Activated T-cell treated with anti-CD3 and anti-CD28 coated beads, Interleukin-2, amount 50 U/mL, for 4 hours (primary cell): ENCODE measurements at places on chromosomes 3 and 15.

DNA sequence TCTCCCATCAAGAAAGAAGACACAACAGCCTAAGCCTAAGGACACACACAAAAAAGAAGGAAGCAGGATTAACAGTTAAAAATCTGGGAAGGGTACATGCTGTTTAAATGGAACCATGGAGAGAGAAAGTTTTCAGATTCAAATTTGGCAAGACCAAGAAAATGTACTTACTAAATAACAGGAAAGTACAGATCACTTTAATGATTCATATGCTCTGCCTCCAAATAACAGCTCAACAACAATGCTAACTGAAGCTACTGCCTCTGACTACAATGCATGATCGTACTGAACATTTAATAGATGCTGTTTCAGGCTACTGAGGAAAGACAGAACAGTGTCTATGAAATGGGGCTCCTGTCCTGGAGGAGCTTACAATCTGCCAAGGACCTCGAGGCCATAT is 8.4 kb upstream of the NMB start:
- DNase-seq, result no peak

DNA sequence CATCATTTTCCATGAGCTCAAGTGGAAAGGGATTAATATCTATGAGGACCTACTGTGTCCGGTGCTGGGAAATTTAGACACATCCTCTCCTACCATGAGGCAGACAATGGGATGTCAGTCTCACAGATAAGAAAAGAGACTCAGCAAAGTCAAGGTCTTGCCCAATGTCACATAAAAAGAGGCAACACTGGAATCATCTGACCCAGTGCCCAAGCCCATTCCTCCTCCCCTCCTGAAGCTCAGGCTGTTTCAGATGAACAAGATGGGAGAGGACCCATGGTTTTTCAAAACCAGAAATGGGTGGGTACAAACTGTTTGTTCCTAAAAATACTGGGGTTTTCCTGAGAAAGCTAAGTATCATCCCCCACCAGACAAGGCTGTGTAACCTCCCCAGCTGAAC is 22.2 kb downstream of the POC1A start:
- no peak for DNase-seq

DNA sequence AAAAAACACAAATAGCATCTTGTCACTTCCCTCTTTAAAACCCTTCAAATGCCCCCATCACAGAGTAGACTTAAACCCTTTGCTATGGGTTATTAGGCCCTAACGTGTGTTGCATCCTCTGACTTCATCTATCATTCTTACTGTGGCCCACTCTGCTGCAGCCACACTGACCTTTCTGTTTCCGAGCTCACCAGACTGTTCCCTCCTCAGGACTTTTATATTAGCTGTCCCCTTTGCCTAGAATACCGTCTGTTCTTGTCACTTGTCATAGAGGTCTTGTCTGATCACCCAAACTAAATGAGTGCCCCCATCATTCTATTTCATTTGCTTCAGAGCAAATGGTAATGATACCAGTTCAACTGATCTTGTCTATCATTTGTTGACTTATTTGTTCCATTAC is 877 bp upstream of the FEM1B start:
- DNase-seq, result no peak

DNA sequence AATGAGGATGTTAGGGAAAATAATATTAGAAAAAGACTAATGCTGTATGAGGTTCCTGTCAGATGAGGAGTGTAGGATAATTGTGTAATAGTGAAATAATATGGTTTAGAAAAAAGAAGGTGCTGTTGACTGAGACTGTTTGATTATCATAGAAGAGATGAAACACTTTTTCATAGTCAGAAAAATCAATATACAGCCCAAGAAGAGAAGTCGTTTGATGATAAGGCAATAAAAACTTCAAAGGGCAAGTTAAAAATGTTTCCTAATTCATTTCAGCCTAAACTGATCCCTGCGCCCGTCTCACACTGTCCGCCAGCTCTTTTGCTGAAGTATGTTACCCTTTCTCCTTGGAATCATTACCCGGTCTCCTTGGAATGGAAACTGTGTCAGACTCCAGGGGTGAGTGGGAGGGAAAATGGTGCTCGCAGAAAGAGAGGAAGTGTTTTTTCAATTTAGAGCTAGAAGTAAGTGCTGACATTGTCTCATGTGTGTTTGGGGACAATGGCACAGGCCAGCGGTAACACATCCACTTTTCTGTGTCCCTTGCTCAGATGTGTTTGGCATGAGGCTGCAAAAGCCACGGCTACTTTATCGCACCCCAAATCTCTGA is 23.6 kb downstream of the DUT start:
- no peak for DNase-seq

DNA sequence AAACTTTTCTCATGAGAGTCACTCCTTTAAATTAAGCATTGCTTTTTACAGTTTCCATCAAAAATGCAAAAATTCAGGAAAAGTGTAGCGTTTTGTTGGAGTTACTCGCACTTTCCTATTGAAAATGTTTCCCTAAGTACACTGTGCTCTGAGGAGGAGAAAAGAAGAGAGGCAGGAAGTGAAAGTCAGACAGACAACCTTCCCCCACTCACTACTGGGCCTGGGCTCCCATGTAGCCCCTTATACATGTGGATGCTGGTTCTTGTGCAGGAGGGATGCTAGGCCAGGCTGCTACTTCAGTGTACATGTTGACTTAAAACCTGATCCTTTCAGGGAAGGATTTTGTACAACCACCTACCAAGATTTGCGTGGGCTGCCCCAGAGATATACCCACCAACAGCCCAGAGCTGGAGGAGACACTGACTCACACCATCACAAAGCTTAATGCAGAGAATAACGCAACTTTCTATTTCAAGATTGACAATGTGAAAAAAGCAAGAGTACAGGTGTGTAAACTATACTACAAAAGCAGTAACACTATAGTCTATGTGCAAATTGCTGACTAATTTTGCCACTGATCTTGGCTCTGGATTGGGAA is 15.1 kb downstream of the KNG1 start:
- DNase-seq, result no peak

DNA sequence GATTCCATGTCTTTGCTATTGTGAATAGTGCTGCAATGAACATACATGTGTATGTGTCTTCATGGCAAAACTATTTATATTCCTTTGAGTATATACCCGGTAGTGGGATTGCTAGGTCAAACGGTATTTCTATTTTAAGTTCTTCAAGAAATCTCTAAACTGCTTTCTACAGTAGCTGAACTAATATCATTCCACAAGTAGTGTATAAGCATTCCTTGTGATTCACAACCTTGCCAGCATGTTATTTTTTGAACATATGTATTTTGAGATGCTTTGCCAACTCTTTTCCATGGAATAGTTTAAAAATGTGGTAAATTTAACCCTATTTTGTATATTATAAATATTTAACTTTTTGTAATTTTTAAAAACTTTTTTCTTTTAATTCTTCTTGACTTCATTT is 592.7 kb upstream of the NAALADL2 start:
- DNase-seq, result no peak

GRCh38 chr3:172148241-172148640 is 108.9 kb downstream of the FNDC3B start:
- no peak for DNase-seq

DNA sequence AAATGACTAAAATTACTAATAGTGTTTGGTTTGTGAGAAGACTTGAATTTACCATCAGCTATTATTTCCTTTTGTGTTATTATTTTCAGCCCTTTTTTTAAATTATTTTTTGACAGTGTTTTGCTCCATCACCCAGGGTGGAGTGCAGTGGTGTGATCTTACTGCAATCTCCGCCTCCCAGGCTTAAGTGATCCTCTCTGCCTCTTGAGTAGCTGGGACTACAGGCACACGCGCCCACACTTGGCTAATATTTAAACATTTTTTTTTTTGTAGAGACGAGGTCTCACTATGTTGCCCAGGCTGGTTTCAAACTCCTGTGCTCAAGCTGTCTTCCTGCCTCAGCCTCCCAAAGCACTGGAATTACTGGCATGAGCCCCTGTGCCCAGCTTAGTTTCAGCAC is 31.7 kb upstream of the UTS2B start:
- no peak for DNase-seq

GRCh38 chr3:146577662-146578061 is 27.5 kb downstream of the PLSCR5 start:
- peak; percentile 7 for DNase-seq

- no peak for DNase-seq
Measured at GRCh38 chr3:148759430-148759829, 61.7 kb downstream of the AGTR1 start.

GRCh38 chr3:198046120-198046857 is 86.3 kb downstream of the LMLN start:
- no peak for DNase-seq

- DNase-seq, result no peak
Measured at GRCh38 chr15:36940636-36941260, 159.6 kb downstream of the MEIS2 start.

DNA sequence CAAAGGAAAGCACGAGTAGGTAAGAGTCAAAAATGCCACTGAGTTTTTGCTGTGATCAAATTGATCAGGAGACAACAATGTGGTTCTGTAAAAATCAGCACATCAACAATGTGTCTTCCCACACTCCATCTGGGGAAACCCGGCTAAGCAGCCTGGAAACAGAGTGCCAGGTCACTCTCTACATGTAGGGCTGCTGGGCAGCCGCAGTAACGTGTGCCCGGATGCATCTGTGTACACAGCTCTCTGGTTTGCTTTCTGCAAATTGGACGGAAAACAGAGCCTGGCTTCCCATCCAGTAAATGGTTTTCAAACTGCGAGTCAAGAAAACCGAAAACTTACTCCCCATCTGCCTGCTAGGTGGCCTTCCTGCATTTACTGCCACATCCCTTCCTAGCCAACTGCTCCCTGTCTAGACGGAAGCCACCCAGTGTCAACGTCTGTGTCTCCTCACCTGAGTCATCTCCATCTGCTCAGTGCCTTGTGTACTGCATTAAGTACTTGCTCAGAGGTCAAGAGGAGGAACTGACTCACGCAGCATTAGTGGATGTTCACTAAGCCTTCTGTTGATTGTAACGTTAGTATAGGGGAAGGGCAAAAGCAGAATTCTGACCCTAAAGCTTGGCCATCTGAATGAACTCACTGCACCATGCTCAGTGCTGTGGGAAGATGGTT is 124.1 kb downstream of the TJP1 start:
- DNase-seq, result no peak

DNA sequence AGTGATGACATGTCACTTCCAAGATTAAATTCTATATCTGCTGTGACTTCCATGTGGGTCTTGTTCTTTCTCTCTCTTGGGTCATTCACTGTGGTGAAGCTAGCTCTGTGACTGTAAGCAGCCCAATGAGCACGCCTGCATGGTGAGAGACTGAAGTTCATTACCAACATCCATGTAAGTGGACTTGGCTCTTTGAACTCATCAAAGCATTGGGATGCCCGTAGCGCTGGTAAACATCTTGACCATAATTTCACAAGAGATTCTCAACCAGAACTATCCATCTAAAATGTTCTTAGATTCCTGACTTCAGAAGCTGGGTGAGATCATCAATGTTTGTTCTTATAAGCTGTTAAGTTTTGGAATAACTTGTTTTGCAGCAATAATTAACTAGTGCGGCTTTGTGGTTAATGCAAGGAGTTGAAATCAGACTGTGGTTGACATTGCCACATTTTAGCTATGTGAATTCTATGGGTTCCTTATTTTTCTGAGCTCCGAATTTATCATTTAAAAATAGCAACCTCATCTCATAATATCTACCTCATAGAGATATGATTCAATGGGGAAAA is 31.6 kb upstream of the LRRC3B start:
- DNase-seq, result no peak

- no peak for DNase-seq
Measured at GRCh38 chr3:12681089-12681942, 17.4 kb upstream of the RAF1 start.

- no peak for DNase-seq
Measured at GRCh38 chr3:15405448-15406050, 21.8 kb downstream of the METTL6 start.

DNA sequence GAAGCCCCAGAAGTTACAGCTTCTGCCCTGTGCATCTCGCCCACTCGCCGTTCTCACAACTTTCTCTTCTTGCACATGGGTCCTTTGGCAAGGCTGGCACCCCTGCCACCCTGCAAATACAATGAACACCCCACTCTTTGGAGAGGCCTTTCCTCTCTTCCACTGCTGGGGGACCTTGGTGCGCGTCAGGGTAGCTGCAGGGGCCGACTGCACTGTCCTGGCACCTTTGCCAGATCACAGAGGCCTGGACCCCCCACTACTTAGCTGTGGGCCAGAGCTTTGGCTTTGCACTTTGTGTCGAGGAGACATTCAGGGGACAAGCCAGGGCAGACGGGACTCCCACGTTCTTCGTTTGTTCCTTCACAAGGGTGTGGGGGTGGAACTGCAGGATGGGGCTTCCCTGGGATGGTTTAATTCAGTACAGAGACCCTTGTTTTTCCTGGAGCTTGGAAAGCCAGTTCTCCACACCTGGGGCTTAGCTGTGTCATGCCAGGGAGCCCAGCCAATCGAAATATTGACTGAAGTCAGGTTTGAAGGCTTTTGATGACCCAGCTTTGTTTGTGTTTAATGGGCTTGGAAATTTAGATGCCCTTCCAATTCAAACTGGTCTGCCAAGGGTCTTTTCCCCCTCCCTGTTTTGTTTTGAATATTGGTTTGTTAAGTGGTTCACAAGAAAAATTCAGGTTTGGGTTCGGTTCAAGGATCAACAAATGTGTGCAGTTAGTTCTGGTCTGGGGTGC is 256.1 kb upstream of the TLE3 start:
- no peak for DNase-seq

GRCh38 chr3:61966200-61966599 is 404.8 kb downstream of the PTPRG start:
- DNase-seq, result no peak

GRCh38 chr3:150396491-150396890 is 11.6 kb upstream of the TSC22D2 start:
- DNase-seq, result no peak

DNA sequence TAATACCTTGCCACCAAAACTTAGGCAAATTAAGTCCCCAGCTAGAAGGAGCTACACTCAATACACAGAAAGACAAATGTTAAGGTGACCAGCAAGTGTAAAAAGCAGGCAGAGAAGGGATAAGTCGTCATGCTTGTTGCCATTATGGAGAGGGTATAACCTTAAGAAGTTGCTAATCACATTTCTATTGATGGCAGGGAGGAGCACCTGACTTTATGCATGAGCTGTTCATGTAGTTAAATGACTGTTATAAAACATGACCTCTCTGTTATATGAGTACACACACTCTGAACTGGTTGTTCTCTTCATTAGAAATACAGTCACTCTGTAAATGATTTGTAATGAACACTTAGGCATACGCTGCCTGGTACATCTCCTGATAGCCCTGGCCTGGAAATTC is 6.6 kb upstream of the CCNL1 start:
- DNase-seq, result no peak

GRCh38 chr3:151156618-151157216 is 46.3 kb downstream of the GPR171 start:
- no peak for DNase-seq

DNA sequence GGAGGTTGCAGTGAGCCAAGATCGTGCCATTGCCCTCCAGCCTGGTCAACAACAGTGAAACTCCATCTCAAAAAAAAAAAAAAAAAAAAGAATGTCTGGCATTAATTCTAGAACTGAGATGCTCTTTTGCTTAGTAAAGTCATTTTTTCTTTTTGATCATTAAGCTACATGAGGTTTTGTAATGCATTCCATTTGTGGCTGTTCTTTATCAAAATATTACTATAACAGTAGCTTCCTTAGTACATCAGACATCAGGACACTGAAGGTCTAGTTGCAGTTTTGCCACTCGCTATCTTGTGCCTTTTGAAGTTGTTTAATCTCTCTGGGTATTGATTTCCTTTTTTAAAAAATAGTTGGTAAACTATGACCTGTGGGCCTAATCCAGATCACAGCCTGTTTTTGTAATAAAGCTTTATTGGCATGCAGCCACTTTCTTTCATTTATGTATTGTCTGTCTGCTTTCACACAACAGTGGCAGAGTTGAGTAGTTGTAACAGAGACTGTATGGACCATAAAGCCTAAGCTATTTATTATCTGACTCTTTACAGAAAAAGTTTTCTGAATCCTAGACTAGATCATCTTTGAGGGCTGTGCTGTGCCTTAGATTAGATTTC is 76.6 kb downstream of the SLC25A26 start:
- no peak for DNase-seq
